ENCODE measurements at places on chromosomes 13 and 19. TPM values are rescaled to one million over a fixed set of nuclear protein-coding genes. Genes with fewer than 3 reads are reported as not detected.

- DNase-seq = no peak
Observed at GRCh38 chr19:3950871-3951861, 18.3 kb downstream of the NMRK2 start.

- no peak for DNase-seq
Observed at GRCh38 chr13:75052616-75053015, 429.4 kb downstream of the TBC1D4 start.

GRCh38 chr13:105452895-105453294 is 1082.6 kb downstream of the EFNB2 start:
- no peak for DNase-seq

- DNase-seq = no peak
Observed at GRCh38 chr13:105327581-105328126, 1207.8 kb downstream of the EFNB2 start.

- DNase-seq = no peak
Observed at GRCh38 chr19:46546194-46546896, 50.7 kb upstream of the PNMA8B start.

DNA sequence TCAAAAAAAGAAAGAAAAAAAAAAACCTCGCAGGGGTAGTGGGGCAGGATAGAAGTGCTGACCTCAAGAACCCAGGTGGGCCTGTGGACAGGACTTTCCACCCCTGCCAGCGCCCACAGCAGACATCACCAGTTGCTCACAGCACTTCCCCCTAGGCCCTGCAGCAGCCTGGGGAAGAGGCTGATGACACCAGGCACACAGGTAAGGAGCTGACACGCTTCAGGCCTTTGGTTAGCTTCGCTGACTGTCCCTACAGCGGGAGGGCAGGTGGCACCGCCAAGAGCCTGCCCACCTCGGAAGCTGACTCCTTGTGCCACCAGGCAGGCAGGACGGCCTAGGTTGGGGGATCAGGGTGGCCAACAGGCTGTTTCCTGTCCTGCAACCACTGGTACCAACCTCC is 8.9 kb downstream of the LONP1 start:
- no peak for DNase-seq

GRCh38 chr13:36997716-36998427 is 1.3 kb downstream of the ALG5 start:
- no peak for DNase-seq

- DNase-seq = no peak
Observed at GRCh38 chr19:56191115-56191514, 6.5 kb downstream of the ZSCAN5B start.

GRCh38 chr19:55304279-55304978 is 20.6 kb downstream of the BRSK1 start:
- DNase-seq = no peak

DNA sequence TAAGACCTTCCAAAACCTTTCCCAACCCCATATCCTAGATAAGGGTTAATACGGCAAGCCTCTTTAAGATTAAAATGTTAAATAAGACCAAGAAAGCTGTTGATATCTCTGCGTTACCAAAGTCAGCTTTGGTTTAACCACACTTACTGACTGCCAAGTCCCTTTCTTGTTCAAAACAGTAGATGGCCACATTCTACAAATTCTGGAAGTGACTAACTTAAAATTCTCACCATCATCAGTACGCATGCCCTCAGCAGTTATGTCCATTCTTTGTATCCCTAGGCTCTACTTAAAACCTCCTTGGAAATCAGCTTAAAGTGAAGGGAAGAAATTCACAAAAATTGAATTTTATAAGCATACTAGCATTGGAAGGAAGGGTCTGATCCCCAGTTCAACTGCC is 23.6 kb downstream of the SOHLH2 start:
- no peak for DNase-seq

The SULT2B1 gene
- 3.6 TPM for total RNA-seq

The B3GNT3 gene
- 0.67 TPM for total RNA-seq

The LILRB4 gene
- total RNA-seq = not detected

The PEAK3 gene
- total RNA-seq = not detected

The FFAR1 gene
- not detected for total RNA-seq
